ENCODE measurements at places on chromosomes 6 and 20.

GRCh38 chr6:13360671-13361540, 32.6 kb upstream of the TBC1D7 start:
- no peak for DNase-seq

DNA sequence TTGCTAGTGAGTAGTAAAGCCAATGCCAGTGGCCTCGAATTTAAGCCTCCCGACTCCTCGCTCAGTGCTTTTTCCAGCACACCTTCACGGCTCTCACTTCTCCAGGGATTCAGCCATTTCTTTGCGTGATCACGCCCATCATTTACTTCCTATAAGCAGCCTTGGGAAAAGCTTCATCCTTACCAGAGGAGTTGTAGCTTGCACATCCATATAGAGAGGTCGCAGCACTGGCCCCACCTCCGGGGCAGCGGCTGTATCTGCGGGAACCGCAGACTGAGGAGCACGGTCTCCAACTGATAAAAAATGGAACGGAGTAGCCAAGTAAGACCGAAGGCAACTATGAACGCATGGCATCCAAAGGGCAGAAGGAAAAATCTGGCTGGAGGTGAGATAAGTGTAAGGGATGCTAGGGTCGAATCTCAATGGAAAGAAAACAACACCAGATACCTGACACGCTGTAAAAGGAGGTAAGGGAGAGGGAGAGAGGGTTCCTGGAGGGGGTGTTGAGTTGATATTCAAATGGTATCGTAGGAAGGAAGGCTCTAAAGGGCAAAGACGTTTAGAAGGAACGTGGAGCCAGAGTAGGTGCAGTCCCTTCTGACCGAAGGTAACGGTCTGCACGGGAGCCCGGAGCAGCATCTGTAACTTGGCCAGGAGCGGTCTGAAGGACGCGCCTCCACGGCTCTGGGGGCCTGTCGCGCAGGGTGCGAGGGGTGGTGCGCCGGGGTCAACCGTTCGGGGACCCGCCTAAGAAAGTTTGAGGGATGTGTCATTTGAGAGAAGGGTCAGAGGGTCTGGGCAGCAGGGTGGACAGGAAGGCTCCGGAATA, 640 bp downstream of the NFS1 start:
- DNase-seq, result no peak

- no peak for DNase-seq
Observed at GRCh38 chr20:52346797-52347196, 155.2 kb upstream of the ZFP64 start.

- no peak for DNase-seq
Observed at GRCh38 chr6:45677381-45678284, 299.9 kb upstream of the SUPT3H start.

GRCh38 chr6:152089992-152090391, 282.5 kb downstream of the ESR1 start:
- DNase-seq, result no peak

DNA sequence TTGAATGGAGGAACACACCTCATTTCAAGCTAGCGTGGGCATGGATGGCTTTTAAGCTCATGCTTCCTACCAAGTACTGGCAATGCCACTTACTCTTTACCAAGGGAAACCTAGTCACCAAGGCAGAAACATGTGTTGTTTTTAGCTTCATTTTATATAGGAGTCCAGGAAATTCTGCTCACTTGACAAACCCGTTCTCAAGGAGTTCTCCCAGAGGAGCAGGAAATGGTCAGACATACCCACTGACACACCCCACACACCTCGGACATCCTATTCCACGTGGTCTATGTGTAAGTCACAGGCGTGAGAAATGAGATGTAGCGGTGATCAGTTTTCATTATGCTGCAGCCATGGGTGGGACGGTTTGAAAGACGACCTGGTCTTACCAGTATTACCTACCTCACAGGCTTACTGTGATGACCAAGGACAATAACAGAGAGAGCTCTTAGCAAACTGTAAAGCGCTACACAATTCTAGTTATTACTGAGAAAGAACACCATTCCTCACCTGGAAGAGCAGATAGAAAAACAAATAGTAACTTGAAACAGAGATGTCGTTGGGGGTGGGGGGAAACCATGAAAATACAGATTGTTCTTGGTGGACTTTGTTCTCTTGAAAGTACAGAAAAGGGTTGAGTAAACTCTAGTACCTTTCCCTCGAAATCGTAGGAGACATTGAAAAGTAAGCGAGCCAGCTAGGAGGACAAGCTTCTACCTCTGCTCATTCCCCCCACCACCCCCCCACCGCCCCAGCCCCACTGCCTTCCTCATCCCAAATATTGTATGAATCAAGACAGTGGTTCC, 1.7 kb downstream of the CNKSR3 start:
- DNase-seq, result no peak

- DNase-seq, result no peak
Observed at GRCh38 chr6:47258724-47259347, 50.9 kb downstream of the TNFRSF21 start.

DNA sequence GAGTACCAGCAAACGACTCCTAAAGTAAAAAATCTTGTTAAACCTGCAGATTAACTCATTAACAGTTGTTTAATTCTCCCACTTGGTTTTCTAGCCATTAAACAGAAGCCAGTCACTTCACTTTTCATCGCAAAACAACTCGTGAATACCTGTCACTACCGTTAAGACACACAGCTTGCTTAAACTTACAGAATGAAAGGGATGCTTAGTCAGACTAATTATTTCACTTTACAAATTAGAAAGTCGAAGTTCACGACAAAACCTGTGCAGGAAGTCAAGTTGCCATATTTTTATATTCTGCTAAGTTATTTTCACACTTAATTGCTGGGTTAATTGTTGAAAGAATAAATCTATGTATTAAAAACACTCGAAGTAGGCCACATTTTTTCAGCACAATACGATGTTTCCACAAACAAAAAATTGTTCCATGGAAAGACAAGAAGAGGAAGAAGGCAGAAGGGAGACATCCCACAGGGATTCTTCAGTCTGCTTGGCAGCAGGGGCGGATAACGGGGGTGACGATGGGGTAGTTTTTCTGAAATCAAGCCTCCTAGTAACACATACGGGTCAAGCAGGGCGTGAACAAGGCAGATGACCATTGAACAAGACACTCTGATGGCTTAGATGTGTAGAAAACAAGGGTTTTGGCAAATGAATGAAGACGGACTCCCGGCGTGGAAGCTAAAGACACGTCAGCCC, 933 bp downstream of the SSR1 start:
- DNase-seq, result no peak

DNA sequence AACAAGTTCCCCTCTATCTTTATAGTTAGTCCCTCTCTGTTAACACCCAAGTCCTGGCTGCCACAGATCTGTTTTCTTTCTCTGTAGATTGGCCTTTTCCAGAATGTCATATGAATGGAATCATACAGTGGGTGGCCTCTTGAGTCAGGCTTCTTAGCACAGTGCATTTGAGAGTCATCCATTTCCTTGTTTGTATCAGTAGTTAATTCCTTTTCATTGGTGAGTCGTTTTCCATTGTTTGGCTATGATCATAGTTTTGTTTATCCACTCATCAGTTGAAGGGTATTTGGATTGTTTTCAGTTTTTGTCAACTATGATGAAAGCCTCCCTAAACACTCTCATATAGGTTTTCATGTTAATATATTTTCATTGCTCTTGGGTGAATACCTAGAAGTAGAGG, 248.3 kb downstream of the ARID1B start:
- DNase-seq, result no peak

- DNase-seq, result no peak
Observed at GRCh38 chr6:94372229-94372628, 952.9 kb upstream of the EPHA7 start.

GRCh38 chr6:18246205-18246604, 18.1 kb downstream of the DEK start:
- no peak for DNase-seq

- peak; percentile 29 for DNase-seq
Observed at GRCh38 chr6:36120979-36121786, 9.1 kb upstream of the MAPK13 start.

- DNase-seq, result no peak
Observed at GRCh38 chr20:334578-334977, 9.2 kb downstream of the SOX12 start.

All from T follicular helper cell (primary cell).